Activated CD8-positive, alpha-beta memory T cell treated with anti-CD3 and anti-CD28 coated beads for 4 hours (primary cell): ENCODE measurements at places on chromosomes 7 and 10.

DNA sequence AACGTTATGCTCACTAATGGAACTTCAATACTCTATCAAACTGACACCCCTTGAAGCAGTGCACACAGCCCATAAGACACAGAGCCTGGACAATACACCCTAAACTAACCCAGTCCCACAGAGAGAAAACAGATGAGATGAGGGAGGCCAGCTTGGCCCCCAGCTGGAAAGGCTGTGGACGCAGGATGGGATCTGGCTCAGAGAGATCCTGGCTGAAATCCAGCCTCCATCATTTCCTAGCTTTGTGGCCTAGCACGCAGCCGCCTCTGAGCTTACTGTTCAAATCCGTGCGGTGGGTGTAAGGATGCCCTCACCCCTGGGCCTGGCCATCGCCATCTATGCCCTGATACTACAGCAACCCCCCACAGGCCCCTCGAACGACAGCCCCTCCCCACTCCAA is 32.7 kb downstream of the SNX8 start:
- no peak for DNase-seq

DNA sequence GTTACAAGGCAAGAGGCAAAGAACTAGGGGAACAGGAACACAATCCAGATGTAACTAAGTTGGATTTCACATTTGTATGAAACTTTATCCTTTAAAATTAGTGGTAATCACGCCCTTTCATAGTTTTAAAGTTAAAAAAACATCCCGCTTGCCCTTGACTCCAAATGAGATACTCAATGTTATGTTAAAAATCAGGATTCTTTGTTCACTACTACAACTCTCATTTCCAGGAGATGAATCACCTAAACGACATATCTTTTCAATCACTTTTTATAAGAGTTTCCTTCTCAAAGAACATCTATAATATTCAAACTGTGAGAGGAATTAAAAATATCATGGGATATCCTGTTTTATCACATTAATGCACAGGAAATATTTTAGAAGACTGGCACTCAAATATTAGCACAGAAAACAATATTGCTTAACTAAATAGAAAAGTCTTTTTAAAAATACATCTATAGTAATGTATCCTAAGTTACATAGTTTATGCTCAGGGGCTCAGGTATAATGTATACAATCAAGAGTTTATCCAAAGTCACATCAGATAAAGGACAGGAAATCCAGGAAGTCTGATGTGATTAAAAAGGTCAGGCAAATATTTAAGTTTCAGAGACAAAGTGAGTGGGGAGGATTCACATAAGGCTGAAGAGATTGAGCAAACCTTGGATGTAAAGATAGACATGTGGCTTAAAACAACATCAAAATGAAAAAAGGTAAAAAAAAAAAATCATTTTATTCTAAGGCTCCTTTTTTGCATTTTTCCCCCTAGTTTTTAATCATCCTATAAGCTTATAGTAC is 41.9 kb downstream of the CADPS2 start:
- no peak for DNase-seq

GRCh38 chr10:113243311-113243710 is 293.3 kb downstream of the TCF7L2 start:
- no peak for DNase-seq

DNA sequence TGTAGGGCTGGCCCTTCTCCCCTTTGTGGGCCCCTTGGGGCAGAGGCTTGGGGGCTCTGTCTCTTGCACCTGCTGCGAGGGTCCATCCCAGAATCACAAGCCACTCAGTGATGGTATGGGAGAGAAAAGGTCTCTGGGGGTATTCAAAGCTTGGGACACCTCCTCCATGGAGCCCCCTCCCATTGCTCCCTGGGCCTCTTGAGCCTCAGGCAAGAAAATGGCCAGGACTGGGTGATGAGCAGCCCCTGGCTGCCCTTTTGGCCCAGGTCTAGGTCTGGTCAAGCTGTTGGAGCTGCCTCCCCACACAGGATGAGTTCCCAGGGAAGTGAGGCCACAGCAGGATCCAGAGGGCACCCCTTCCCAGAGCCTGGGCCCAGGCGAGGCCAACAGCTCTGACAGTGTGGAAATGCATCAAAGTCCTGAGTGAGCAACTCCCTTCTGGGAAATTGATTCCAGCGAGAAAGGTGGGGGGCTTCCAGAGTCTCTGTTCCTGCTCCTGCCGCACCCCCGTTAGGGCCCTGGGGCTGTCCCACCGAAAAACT is 3.4 kb upstream of the MYL7 start:
- DNase-seq, result no peak

- DNase-seq, result no peak
These were observed 41.8 kb upstream of the LRRC18 start for GRCh38 chr10:48981310-48981907.

DNA sequence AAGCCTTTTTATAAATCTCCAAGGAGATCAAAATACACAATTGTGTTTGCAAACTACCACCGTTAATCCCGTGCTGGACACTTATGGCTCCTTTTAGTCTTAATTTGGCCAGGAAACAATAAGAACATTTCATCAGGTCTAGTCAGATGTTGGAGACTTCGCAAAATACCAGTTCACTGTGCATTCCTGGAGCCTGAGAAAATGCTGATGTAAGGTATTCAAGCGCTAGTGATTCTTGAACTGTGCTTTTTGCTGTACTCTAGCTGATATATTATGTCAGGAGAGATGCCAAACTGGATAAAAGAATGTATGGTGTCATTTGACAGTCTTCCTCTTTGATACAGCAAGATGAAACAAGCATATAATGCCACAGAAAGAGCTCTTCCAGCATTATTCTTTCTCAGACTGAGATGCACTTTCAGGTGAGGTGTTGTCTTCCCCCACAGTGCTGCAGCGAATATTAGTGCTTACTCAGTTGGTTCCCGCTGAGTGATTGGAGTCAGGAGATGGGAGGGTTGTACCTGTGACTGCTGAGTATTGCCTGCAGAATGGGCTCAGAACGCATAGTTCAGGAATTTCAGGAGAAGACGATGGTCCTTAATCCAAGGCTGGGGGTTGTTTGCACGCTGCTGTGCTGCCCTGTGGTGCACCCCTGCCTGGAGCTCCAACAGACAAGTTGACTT is 59.2 kb downstream of the OGDH start:
- DNase-seq, result no peak

DNA sequence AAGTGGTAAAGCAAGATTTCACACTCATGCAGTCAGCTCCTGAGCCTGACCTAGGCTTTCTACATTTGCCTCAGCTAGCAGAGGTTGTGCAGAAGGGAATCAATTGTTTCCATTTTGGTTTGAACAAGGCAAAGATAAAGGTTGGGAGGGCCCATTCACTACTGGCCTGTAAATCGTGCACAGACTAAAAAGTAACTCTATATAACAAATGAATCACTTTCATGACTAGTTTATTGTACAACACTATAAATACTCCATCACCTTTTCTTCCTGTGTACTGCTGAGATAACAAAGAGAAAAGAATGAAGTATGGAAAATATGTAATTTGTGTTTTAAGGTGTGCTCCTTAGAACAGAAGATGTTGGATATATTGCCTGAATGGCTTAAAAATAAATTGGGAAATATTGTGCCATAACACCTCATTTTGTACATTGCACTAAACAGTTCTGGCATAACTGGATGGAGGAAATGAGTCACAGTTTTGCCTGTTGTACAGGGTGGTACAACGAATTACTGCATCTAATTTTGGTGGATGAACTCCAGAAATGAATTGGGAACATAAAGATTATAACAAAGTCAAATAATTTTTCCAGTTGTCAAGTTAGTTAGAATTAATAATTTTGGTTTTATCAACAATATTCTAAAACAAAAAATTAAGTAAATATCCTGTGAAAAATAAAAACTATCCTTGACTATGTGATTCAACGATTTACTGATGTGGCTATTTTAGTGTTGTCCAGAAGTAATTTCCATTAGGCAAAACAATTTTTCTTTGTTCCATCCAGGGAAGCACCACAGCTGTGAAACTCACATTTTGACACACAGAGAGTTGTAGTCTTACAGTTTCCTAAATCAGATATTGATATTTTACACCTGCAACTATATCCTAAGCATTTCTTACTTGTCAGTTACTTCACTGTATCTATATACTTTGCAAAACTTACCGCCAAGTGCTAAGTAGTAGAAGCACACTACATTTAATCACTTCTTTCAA is 18.0 kb downstream of the SEMA3C start:
- no peak for DNase-seq

- DNase-seq, result no peak
These were observed 72.2 kb upstream of the TMEM140 start for GRCh38 chr7:135075716-135076115.

GRCh38 chr7:18553605-18554003 is 58.1 kb downstream of the HDAC9 start:
- no peak for DNase-seq

DNA sequence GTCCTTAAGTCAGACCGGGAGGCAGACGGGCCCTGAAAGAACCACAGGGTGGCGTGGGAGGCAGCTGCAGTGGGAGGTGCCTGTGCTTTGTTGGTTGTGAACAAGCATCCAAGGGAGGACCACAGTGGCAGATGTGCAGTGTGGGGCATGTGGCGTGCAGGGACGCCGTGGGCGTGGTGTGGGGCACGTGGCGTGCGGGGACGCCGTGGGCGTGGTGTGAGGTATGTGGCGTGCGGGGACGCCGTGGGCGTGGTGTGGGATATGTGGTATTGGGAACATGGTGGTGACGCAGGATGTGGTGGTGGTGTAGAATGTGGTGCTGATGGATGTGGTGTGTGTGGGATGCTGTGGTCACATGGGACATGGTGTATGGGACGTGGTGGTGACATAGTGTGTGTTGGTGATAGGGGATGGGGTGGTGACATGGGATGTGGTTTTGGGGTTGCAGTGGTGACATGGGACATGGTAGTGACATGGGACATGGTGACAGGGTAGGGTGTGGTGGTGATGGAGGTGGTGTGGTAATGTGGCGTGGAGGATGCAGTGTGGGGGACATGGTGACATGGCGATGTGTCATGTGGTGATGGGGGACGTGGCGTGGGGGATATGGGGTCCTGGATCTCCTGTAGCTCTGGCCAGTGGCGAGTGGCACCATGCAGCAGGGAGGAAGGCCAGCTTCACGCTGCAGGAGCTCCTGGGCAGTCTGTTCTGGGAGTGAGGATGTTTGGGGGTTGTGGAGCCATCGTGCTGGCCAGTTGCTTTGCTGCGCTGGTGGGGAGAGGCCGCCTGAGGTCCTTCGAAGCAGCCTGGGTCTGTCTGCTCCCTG is 78.8 kb downstream of the INPP5A start:
- peak; percentile 39 for DNase-seq

DNA sequence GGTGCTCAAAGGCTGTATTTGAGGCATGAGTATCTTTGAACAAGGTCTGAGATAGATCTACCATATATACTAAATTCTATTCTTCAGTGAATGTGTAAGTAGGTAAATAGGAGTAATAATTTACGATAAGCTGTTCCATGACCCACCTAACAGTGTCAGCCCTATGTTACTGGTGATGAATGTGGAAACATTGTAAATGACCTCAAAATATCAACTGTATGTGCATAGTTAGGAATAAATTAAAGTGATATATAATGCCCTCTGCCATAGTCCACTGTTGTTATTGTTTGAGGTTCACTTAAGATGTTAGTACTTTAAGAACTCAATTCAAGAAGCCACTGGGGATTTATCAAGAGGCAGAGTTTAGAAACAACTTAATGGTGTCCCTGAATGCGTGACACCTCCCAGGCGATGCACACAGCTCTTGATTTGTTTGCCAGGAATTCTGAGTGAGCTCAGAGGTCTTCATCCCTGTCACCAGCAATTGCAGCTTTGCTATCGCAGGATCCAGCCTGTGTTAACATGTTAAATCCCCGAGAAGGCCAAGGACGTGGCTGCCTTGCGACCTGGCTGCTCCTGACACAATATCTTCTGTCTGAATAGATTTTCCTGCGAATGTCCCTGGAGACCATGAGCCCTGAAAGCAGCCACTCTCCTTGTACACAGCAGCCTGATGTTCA is 104.9 kb downstream of the KLF6 start:
- no peak for DNase-seq

DNA sequence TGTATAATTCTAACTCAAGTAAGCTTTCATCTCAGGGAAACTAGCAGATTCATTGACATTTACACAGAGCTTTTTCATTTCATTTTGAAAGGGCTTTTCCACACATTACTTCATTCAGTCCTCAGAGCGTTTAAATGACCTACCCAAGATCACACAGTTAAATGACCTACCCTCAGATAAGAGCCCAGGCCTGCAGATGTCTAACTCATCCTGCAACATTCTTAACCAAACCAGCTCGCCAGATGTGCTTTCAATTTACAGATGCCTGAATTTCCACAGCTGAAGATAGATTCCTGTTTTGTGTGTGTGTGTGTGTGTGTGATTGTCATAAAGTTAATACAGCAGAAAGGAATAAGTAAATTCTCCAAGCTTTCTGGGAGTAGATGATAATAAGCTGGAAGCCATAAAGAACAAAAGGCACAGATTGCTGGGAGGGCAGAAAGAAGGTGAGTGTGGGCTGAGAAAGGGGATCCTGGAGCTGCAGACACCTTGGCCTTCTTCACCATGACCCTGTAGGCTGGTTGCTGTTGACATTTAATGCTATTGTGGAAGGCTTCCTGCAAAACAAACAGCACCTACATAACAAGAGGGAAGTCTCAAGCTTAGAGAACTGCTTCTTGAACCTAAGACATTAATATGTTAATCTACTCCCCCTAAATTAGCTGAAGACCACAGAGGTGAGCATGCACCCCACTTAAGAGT is 489.7 kb upstream of the CELF2 start:
- no peak for DNase-seq
